Left renal pelvis (tissue), 4 donors: ENCODE measurements at places on chromosomes 1 and 21. TPM values are rescaled to one million over a fixed set of nuclear protein-coding genes. Genes with fewer than 3 reads are reported as not detected.

The VSIG8 gene
- 0.11 TPM for polyA plus RNA-seq

The S100A8 gene
- polyA plus RNA-seq = 5.5 TPM

The TFF2 gene
- polyA plus RNA-seq = 0.26 TPM

The NCAM2 gene
- 11.2 TPM for polyA plus RNA-seq

The IBA57 gene
- polyA plus RNA-seq = 4.4 TPM

The SLC44A3 gene
- 11.6 TPM for polyA plus RNA-seq

The CCDC30 gene
- 22.0 TPM for polyA plus RNA-seq

The LRRC53 gene
- not detected for polyA plus RNA-seq

The CD5L gene
- not detected for polyA plus RNA-seq

The EDARADD gene
- polyA plus RNA-seq = 6.2 TPM

- DNase-seq = no peak
Measured at GRCh38 chr1:112769611-112770010, 54.5 kb upstream of the PPM1J start.

DNA sequence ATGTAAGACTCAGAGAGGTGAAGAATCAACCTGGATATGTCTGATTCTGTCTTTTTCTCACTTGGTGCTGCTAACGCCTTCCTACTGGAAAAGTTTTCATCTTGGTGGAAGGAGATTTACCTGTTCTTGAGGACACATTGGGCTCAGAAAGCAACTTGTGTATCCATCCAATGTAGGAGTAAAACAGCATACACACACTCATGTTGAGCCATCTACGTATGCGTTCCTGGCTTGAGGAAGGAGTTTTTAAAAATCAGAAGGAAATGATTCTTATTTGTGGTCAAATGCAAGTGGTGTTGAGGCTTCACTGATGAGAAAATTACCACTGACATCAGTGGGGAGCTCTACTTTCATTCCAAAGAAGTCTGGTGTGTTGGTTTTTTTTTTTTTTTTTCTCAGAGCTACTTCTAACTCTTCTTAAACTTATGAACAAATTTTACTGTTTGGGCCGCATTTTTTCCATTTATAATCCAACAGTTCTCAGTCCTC, 25.6 kb downstream of the XCL2 start:
- no peak for DNase-seq

DNA sequence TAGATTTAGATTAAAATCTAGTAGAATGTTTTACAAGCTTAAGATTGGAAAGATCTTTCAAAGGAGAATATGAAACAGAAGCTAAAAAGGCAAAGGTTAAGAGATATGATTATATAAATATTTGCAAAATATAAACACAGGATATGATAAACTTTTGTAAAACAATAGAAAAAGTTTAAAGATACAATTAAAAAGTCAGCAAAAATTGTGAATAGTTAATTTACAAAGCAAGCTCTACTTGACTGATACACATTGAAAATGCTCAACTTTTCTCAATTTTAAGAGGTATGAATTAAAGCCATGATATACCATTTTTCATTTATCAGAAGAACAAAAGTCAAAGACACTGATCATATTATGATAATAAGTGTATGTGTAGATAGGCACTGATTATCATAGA, 21.0 kb downstream of the RAB3GAP2 start:
- no peak for DNase-seq

DNA sequence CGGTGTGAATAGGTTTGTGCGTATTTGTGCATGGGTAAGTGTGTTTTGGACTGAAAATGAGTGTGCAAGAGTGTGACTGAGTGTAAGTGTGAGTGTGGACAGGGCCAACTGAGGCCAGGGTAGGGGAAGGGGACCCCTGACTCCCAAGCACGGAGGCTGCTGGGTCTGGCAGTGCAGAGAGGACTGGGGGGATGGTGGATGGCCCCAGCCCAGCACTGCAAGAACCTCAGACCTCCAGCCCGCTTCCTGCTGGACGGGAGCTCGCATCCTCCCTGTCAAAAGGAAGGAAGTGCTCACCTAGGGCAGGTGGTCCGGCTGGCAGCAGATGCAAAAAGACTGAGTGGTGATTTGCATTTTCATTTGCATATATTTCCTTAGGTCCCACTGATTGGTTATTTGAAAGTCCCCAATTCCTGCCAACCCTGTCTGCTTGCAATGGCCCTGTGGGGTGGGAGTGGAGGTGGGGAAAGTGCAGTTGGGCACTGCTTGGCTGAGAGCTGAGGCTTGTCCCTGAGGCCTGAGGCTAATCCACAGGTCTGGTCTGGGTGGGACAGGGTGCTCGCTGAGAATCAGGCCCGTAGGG, 42.8 kb upstream of the CASZ1 start:
- no peak for DNase-seq

GRCh38 chr1:161946071-161946987, 77.3 kb downstream of the OLFML2B start:
- DNase-seq = no peak

DNA sequence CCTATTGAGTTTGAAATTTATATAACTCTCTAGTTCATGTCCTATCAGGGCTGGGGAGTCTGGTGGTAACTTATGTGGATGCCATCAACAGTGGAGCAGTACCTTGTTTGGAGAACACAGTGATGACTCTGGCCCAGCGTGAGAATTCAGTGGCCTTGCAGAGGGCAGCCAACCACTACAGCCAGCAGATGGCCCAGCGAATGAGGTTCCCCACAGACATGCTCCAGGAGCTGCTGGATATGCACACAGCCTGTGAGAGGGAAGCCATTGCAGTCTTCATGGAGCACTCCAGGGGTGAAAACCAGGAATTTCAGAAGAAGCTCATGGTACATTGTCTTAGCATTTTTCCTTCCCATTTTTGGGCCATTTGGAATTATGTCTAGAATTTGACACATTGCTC, 32.0 kb upstream of the GBP6 start:
- no peak for DNase-seq

- no peak for DNase-seq
Measured at GRCh38 chr1:6179564-6180175, 451 bp downstream of the CHD5 start.

- no peak for DNase-seq
Measured at GRCh38 chr1:225755671-225756319, 21.8 kb upstream of the SRP9 start.

- DNase-seq = no peak
Measured at GRCh38 chr1:43272576-43273571, 3.1 kb downstream of the TMEM125 start.

DNA sequence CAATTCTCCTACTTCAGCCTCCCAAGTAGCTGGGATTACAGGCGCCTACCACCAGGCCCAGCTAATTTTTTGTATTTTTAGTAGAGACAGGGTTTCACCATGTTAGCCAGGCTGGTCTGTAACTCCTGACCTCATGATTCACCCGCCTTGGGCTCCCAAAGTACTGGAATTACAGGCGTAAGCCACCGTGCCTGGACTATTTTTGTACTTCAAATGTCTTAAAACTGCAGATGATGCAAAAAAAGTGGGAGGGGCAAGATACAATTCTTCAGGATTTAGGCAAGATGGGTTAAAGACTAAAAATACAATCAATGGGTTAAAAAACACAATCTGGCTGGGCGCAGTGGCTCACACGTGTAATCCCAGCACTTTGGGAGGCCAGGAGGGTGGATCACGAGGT, 4.7 kb downstream of the SCAF4 start:
- DNase-seq = no peak

DNA sequence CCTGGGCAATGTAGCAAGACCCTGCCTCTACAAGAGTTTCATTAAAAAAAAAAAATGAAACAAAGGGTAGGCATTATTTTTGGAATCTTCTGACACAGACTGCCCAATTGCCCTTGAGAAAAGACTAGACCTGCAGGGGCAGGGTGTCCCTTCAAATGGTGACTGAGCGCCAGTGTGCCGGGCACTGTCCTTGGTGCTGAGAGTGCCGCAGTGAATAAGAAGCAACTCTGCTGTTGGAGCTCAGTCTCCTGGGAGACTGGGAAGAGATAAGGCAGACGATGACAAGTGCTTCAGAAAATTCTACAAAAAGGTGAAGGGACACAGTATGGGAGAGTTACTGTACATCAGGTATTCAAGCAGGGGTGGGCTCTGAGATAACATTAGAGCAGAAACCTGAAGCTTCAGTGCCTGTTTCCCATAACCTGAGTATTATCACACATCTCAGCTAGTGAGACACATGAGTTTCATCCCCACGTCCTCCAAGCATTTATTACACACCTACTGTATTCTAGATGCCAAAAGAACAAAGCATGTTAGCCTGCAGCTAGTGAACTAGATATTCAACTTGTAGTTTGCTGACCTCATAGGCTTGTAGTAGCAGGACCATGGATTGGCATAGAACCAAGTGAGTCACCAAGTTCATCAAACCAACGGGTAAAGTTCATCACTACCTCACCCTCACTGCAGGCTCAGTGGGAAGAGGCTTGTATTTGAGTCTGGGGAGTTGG, 18.4 kb upstream of the RPL11 start:
- DNase-seq = peak; percentile 58

- DNase-seq = no peak
Measured at GRCh38 chr21:46004168-46004861, 22.7 kb downstream of the COL6A1 start.

GRCh38 chr1:76562292-76562691, 305.0 kb upstream of the ST6GALNAC5 start:
- DNase-seq = no peak

DNA sequence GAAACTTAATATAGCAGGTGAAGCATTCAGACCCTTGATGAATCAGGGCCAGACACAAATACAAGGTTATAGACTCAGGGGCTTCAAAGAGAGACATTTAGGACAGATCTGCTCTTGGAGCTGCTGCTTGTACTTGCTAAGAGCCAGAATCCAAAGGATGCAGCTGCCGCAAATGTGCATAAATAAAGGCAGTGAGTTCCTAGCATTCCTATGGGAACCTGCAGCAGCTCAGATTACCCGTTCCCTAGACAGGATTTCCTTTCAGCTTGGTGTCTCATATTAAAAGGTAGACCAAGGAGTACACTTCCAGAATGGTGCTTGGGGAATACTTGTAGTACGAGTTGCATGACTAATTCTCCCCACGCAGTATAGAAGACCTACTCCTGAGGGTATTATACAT, 9.7 kb upstream of the LRRC53 start:
- no peak for DNase-seq

DNA sequence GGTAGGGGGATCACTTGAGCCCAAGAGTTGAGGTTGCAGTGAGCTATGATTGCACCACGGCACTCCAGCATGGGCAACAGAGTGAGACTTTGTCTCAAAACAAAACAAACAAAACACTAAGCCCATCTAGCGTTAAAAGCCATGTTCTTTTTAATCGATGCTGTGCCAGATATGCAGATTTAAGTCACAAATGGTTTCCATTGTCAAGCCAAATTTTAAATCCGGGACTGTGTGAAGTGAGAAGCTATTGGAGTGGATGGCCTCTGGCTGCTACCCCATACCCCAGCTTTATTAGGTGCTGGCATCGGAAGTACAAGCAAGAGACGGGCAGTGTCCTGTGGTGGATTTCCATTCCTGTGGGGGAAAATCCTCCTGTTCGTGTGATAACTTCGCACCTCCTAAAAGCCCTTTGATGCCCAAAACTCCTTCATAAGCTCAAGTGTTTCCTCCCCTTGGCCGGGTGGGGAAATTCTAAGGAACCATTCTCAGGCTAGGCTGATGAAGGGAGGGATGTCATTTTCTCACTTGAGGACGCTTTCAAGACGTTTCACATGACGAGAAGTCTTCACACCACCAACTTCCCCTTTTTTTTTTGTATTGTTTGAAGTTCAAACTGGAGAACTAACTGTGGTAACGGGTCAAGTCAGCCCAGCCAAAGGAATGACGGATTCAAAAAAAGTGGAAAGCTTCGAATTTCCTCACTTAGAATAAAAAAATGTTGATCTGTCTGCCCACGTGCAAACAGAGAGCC, 140.8 kb downstream of the KAZN start:
- no peak for DNase-seq

GRCh38 chr1:9375912-9376311, 83.2 kb downstream of the SPSB1 start:
- no peak for DNase-seq

DNA sequence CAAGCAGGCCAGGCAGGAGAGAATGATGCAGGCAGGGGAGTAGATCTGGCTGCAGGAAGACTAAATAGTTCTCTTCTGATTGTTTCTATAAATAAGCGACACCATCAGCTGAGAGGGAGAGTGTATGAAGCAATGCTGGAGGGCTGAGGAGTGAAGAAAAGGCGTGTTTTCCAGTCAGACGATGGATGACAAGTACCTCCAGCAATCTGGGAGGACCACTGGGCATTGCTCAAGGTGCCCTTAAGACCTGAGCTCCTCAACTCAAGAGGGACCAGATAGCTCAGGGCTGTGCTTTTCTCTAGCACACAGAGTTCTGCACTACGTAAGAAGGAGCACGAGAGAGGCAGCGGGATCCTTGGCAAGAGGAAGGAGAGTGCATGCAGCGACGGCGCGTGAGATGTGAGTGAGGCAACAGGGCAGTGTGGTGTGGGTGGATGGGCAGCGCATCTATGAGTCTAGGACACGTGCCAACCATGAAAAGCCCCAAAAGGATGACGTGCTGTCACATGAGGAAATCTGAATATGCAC, 36.0 kb downstream of the PABPC4 start:
- DNase-seq = no peak

DNA sequence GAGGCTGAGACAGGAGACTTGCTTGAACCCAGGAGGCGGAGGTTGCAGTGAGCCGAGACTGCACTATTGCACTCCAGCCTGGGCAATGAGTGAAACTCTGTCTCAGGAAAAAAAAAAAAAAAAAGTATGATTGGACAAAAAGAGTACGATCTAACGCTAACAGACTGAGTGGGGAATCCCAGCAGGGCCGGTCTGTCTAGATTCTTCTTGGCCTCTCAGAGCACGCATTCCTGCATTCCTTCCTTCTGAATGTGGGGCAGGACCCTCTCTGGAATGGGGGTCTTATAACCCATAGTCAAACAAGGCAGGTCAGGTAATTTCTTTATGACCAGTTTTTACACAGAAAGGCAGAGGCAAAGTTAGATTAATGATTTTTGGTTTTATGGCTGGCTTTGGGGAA, 92.0 kb upstream of the PPM1J start:
- DNase-seq = no peak

DNA sequence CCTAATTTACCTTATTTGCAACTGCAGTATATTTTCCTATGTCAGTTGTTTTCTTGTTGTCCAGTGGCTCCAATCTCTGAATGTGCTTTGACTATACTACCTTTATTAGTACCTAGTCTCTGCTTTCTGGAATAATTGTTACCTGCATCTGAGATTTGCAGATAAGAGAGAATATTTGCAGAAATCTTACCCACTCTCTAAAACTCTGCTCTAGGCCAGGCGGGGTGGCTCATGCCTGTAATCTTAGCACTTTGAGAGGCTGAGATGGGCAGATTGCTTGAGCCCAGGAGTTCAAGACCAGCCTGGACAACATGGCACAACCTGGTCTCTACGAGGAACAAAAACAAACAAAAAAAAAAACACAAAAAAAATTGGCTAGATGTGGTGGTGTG, 2.0 kb upstream of the SYDE2 start:
- DNase-seq = no peak
